Activated T-helper 17 cell treated with anti-CD3 and anti-CD28 coated beads, Interleukin-2, amount 50 U/mL, for 72 hours (primary cell): ENCODE measurements at places on chromosomes 5 and 9. TPM values are rescaled to one million over a fixed set of nuclear protein-coding genes. Genes with fewer than 3 reads are reported as not detected.

GRCh38 chr5:177434942-177435738 lies 8.7 kb downstream of the GRK6 start:
- ATAC-seq: no peak

GRCh38 chr5:1767524-1768282 lies 31.9 kb downstream of the MRPL36 start:
- no peak for ATAC-seq

DNA sequence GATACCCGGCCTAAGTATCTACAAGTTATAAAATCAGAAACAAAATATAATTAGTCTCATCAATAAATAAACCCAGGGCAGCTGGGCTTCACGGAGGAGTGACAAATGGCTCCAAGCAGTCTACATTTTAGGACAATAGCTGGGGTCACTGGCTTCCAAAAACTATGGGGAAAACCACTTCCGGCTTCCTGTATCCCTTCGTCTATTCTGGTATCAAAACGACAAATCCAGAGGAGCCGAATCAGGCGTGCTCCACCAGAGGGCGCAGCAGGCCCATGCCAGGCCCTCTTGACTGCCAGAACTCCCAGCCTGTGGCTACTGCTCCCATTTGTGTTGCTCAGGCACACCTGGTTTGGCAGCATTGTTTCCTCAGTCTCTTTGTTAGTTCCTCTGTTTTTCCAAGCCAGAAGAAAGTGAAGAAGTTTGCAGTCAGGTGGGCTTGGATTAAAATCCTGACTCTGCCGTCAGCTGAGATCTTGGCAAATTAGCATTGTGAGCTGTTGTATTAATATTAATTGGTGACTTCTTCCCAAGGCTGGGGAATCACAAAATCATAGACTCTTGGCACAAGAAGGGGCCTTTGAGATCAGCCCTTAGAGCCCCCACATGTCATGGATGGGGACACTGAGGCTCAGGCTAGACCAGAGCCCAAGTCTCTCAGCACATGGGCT lies 11.6 kb upstream of the RAB14 start:
- ATAC-seq: peak; percentile 83

Gene PCDHB7
- not detected for total RNA-seq

DNA sequence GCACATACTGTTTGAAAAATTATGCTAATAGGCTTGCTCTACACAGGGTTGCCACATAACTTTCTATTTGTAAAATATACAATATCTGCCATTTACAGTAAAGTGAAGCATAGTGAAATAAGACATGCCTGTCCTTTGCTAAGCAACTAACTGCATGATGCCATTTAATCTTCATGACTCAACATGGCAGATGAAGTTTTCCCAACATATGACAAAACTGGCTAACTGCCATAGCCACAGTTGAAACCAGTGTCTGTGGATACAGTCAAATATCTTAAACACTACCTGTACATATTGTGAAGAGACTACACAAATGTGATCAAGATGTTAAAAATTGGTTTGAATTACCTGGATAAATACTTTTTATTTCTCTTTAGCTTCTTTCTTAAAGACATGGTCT lies 3.1 kb upstream of the DMAC1 start:
- no peak for ATAC-seq

- no peak for ATAC-seq
These were observed 243.4 kb downstream of the SYK start for GRCh38 chr9:91045041-91045440.

- ATAC-seq: no peak
These were observed 29.9 kb downstream of the GLT6D1 start for GRCh38 chr9:135609366-135609955.

Gene MZB1
- total RNA-seq: 55.2 TPM

Gene NMUR2
- not detected for total RNA-seq

Gene SHC3
- not detected for total RNA-seq

DNA sequence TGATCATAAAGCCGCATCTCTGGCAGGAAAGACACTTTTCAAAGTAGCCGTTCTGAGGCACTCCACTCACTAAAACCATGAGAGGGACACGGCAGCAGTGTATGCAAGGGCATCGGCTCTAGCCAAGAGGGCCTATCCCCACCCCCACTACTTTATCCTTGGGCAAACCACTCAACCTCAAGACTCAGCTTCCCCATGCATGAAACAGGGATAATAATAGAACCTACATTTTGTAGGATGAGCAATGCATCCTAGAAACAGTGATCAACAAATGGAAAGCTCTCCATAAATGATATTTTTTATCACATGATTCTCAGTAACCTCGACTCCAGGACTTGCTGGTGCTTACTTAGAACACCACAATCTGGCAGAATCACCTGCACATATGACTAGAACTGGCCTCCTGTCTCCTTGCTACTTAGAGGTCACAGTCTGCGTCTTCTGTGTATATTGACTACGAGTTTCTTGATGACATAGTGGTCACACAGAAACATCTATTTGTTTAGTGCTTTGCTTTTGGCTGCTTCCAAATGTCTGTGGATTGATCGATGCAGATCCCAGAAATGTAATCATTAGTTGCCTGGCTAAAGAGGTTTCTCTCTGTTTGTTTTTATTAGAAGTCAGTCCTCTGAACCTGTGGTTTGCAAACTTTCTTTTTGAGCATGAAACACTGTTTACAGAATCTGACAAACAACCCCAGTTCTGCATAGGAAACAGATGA lies 102.1 kb downstream of the LHFPL2 start:
- ATAC-seq: no peak

- no peak for ATAC-seq
These were observed 380.7 kb downstream of the MRPS30 start for GRCh38 chr5:45189481-45189880.

Gene GARNL3
- total RNA-seq: 5.1 TPM

GRCh38 chr5:111563031-111563822 lies 50.9 kb upstream of the STARD4 start:
- no peak for ATAC-seq

Gene FBP2
- not detected for total RNA-seq

- no peak for ATAC-seq
These were observed 5.2 kb upstream of the ANKS6 start for GRCh38 chr9:98801561-98801960.

- no peak for ATAC-seq
These were observed 103.0 kb upstream of the CTSL start for GRCh38 chr9:87622923-87623322.

Gene EQTN
- not detected for total RNA-seq

DNA sequence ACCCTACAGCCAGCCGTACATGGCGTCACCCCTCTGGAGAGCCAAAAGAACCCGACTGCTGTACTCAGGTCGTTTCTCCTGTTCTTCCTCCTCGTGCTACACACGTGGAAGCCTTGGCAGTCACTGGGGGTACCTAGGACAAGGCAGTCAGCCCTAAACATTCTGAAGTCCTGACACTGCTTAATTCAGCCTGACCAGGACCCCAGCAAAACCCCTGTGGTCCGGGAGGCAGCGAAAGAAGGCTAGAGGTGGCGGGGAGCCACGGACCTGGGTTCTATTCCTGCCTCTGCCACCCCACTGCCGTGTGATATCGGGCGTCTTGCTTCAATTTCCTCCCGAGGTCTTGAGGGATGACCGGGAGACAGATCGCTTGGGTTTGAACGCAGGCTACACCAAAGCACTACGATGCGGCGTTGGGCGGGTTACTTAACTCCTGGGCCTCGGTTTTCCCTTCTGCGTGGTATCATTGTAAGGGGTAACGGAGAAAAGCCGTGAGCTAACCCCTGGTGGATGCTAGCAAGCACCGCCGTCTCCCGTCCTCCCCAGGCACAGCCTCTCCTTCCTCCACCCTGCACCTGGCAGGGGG lies 429 bp upstream of the ARL10 start:
- no peak for ATAC-seq

- no peak for ATAC-seq
These were observed 70.0 kb downstream of the SECISBP2 start for GRCh38 chr9:89388084-89388867.

Gene PCDH12
- total RNA-seq: 4.3 TPM

DNA sequence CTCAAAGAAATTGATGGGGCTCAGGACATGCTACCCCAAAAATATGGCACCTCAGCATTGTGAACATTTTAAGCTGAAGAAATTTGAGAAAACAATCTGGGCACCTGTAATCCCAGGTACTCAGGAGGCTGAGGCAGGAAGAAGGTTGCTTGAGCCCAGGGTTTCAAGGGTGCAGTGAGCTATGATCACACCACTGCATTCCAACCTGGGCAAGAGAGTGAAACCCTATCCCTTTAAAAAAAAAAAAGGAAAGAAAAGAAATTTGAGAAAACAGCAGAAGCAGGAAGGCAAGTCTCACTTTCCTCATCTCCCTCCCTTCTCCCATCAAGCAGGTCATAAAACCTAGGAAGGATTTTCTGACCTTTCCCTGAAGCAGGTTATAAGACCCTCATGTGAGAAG lies 23.6 kb downstream of the TPD52L3 start:
- ATAC-seq: no peak

- ATAC-seq: no peak
These were observed 229.2 kb upstream of the MPDZ start for GRCh38 chr9:13508681-13509080.

DNA sequence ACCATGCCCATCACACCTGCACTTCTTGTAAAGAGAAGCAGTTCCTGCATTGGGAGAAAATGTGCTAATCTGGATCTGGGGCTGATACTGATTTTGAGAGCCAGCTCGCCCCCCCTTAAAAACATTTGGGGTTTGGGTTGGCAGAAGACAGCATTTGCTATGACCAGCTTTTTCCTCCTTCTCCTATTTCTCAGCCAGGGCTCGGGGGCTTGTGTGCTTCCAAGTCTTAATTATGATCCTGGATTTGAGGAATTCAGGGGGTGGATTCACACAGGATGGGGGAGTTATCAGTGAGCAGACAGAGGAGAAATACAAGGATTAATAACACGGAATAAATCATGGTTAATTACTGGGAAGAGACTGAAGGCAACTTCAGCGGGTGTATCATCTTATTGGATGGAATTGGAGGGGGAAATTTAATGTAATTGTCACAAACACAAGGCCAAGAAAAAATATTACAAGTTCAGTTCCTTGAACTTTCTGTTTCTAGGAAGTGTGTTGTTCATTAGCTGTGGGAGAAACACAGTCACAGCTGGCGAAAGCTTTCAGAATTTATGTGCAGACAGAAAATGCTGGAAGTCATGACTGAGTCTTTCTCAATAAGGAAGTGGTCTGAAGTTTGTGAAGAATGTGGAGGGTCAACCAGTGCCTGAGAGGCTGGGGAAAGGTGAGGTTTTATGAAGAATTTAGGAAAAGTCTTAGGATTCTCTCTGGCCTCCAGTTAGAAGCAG lies 15.3 kb downstream of the C9orf152 start:
- no peak for ATAC-seq

Gene SLC34A1
- total RNA-seq: 1.1 TPM

DNA sequence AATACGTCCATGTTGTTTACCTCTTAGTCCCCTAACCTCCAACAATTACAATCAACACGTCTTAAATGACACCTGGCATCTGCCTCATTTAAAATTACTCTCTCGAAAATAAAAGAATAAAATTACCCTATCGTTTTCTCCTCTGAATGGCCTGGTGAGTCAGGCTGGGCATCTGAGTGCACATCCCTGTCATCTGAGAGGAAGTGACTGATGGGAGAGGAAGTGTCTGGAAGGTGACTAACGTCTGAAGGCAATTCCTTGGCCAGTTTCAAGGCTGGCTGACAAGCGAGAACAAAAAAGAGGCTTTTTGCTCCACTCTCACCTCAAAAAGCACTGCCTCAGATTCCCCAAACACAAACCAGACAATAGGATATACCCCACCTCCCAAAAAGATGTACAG lies 57.7 kb downstream of the MAPKAP1 start:
- peak; percentile 82 for ATAC-seq

Gene C5orf52
- total RNA-seq: not detected

GRCh38 chr9:84652496-84653120 lies 16.9 kb upstream of the NTRK2 start:
- ATAC-seq: no peak

DNA sequence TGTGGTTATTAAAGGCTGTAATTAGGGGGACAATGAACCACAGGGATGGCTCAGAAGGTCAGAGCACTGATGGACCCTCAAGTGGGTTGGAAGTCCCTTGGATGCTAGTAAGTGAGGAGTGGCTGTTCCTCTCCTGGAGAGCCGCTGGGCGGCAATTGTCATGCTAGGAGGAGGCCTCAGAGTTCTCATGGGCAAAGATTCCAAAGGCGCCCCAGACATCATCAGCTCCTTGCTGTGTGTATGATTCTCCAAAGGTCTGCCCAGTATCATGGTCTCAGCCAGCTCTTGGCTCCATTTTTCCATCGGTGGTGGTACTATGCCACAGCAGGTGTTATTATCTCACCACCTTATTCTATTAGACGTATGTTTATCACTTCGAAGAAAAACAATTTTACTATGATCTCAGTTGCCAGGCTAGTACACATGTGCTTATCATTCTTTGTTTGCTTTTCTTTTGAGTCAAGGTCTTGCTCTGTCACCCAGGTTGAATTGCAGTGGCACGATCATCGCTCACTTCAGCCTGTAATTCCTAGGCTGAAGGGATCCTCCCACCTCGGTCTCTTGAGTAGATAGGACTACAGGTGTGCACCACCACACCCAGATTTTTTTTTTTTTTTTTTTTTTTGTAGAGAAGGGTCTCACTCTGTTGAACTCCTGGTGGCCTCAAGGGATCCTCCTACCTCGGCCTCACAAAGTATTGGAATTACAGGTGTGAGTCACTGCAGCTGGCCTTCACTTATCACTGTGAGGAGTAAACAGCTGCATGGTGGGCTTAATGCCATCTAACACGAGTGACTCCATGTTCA lies 46.8 kb downstream of the EXOSC2 start:
- ATAC-seq: no peak

Gene GABRA1
- not detected for total RNA-seq

Gene LURAP1L
- total RNA-seq: not detected

Gene CCNJL
- not detected for total RNA-seq

DNA sequence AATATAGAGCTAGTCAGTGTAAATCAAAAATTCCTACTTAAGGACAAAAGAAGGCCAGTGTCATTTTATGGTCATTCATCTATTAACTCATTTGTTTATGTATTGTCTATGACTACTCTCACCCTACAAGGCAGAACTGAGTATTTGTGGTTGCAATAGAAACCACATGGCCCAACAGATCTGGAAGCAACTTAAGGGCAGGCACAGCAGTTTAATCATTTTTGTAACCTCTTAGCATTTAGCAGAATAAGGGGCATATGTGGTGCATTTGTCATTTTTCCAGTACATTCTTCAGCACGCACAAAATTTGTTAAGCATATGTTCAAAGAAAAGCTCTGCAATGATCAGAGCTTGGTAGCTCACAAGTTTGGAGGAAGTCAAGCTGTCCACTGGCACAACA lies 1.1 kb downstream of the FKBP15 start:
- ATAC-seq: peak; percentile 67

GRCh38 chr5:2898661-2899060 lies 147.2 kb upstream of the IRX2 start:
- ATAC-seq: no peak

- no peak for ATAC-seq
These were observed 189.0 kb downstream of the PALM2AKAP2 start for GRCh38 chr9:109969011-109969410.

GRCh38 chr5:36870399-36871040 lies 6.0 kb upstream of the NIPBL start:
- ATAC-seq: peak; percentile 82
